Stimulated activated CD4-positive, alpha-beta T cell treated with anti-CD3 and anti-CD28 coated beads, Interleukin-1b, Interleukin-23, amount 100 ng/mL, for 4 hours (primary cell): ENCODE measurements at places on chromosomes 13 and 19.

DNA sequence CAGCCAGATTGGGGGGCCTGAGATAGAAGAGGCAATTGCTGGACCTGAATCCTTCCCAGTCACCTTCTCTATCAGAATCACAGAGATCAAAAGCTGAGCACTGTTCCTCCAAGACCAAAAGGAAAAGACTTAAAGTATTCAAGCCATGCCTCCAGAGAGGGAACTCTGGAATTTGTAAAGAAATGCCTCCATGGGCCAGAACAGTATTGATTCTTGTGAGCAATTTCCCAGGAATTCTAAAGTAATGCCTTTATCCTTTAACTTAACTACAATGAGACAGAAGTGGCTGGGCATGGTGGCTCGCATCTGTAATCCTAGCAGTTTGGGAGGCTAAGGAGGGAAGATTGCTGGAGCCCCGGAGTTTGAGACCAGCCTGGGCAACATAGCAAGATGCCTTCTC, 148.8 kb downstream of the FLT1 start:
- DNase-seq = no peak

GRCh38 chr19:17340302-17340870, 3.0 kb downstream of the GTPBP3 start:
- DNase-seq = no peak

- DNase-seq = no peak
These were observed 422.0 kb downstream of the FGF14 start for GRCh38 chr13:101979825-101980224.

- DNase-seq = no peak
These were observed 1.5 kb downstream of the CERS1 start for GRCh38 chr19:18894254-18895037.

- no peak for DNase-seq
These were observed 4.6 kb downstream of the RBM26 start for GRCh38 chr13:79401259-79402070.

GRCh38 chr13:113722921-113723320, 36.1 kb upstream of the TMEM255B start:
- no peak for DNase-seq

DNA sequence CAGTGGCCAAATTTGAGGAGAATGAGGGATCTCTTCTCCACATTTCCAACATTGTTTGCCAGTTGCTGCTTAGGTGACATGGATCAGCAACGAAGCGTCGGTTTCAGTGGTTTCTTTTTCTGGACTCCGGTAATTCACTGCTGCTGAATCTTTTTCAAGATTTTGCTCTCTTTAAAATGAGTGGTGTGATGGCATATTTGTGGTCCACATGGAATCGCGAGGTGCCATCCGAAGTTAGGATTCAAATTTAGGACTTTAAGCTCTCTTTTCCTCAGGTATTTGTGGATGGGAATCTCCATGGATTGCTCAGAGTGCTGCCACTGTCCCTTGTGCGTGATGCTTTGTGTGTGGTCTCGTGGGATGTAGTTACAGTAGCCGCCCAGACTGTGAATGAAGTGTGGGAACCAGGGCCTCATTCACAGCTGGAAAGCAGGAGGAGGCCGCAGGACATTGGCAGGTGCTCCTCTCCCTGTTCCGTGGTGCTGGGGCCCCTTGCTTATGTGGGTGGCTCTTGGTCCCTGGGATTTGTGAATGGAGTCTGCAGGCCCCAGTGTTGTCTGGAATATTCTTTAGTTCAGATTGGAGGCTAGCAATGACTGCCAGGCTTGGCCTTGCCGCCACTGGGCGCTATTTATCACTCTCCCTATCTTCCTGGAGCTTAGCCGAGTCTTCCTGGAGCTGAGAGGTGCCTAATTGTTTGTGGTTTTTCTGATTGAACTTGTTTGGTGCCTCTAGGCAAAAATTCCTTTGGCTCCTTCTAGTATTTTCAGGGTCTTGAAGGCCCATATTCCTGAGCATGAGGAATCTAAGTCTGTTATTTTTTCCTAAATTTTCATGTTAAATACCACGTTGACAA, 1.5 kb downstream of the ILF3 start:
- DNase-seq = no peak

- no peak for DNase-seq
These were observed 525.3 kb downstream of the KLF12 start for GRCh38 chr13:73608711-73609485.

DNA sequence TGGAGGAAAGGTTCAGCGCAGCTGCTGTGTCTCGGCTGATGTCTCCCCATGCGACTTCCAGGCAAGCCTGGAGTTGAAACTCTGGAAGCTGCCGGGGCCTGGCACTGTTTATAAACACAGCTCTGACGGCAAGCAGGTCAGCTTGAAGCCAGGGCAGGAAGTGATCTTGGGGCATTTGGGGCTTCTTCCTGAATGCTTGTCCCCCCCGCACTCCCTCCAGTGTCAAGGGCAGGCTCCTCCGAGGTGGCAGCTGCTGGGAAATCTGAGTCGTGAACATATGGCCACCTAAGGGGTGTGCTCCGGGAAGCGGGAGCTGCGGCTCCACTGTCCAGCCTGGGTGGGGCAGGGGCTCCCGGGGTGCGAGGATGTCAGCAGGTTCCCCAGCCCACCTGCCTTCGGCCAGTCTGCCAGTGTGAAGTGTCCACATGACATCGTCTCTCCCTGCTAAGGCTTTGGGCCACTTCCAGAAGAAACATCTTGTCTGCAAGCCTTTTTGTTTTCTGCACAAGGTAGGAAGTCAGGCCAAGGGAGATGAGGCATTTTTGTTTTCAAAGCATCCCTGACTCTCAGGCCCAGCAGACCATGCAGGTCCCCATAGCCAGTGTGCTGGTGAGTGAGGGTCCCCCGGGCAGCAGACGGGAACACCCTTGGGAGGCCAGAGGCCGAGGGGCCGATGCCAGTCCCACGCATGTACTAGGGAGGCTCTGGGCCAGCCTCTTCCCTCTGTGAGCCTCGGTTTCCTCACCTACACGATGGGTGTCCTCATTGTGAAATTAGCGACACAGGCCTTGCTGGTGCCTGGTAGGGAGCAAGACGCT, 2.7 kb downstream of the PIAS4 start:
- DNase-seq = no peak
